CD8-positive, alpha-beta T cell (primary cell): ENCODE measurements at places on chromosomes 7 and 10. TPM values are rescaled to one million over a fixed set of nuclear protein-coding genes. Genes with fewer than 3 reads are reported as not detected.

Gene MOGAT3
- not detected for total RNA-seq

DNA sequence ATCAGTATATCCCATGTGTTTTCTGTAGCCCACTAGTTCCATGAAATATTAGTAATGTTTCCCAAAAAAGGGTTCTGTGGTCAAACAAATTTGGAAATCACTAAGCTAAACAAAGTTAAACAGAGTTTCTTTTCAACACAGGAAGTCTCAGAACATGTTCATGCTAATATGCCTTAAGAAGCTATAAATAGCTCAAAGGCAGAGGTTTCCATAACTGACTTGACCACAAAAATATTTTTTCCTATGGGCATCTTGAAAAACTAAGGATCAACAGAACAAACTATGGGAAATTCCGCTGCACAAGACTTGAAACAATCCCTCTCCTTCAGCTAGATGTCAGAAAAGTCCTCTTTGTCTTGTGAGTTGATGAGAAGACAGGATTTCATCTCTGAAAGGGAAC is 59.7 kb downstream of the SEM1 start:
- DNase-seq = no peak

Gene CWF19L1
- total RNA-seq = 83.7 TPM

DNA sequence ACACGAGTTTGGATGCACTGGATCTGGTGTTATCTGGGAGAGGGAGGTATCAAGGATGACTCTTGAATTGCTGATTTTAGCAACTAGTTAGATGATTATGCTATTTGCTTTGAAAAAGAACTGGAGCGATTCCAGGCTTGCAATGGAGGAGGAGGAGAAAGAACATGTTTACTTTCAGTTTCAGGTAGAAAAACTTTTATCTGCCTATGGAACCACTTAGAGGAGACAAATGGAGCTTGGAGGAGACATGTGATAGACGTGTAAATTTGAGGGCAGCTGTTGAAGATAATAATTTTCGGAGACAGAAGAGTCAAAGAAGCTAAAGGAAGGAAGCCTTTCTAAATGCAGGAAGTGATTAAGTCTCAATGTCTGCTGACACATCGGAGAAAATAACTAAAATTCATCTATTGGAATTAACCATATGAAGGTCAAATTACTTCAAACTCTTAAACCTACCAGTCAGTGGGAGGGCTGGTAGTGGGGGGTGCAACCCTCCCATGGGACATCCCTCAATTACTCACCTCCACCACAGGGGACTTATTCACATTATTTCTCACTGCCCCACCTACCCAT is 56.4 kb upstream of the GNAI1 start:
- no peak for DNase-seq

DNA sequence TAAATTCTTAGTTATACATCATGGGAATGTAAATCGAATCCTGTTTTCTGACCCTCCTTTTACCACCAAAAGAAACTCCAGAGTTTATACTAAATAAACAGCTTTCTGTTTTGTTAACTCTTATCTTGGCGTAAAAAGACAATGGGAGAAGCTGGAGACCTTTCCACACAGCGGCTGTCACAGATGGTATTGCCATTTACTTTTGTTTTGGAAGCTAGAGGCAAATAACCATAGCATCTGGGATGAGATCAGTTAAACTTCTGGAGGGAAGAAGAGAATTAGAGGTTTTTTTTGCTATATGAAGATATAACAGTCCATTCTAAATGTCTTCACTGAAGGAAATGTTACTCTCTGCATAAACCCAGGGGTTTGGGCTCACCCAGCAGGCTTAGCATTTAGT is 258.9 kb downstream of the REEP3 start:
- DNase-seq = no peak

Gene PCDH15
- not detected for total RNA-seq

Gene TASOR2
- 52.7 TPM for total RNA-seq

Gene KCP
- 0.19 TPM for total RNA-seq

DNA sequence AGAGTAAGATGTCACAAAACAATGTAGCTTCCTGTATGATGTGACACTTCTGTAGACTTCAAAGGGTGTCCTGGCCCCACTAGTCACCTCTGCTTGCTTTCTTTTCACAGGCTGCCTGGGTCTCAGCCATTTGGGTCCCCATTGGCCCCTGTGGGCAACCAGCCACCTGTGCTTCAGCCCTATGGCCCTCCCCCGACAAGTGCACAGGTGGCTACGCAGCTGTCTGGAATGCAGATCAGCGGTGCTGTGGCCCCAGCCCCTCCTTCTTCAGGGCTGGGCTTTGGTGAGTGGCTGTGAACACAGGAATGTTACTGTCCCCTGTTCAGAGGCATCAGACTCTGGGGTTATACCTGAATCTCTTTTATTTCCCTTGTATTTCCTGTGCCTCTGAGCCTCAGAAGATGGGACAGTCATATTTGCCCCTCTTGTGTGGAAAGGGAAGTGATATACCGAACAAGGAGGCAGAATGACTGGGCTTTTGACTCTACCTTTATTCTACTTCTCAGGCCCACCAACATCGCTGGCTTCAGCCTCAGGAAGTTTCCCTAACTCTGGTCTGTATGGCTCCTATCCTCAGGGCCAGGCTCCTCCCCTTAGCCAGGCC is 15.4 kb downstream of the SEC24C start:
- peak; percentile 49 for DNase-seq

- DNase-seq = no peak
Measured at GRCh38 chr10:98684019-98684899, 237.5 kb upstream of the HPS1 start.

Gene GALNT17
- not detected for total RNA-seq

GRCh38 chr7:80132594-80132993 is 2.0 kb upstream of the GNAI1 start:
- DNase-seq = no peak

GRCh38 chr7:22109761-22110160 is 164.1 kb upstream of the CDCA7L start:
- DNase-seq = no peak

Gene GDF2
- total RNA-seq = not detected

DNA sequence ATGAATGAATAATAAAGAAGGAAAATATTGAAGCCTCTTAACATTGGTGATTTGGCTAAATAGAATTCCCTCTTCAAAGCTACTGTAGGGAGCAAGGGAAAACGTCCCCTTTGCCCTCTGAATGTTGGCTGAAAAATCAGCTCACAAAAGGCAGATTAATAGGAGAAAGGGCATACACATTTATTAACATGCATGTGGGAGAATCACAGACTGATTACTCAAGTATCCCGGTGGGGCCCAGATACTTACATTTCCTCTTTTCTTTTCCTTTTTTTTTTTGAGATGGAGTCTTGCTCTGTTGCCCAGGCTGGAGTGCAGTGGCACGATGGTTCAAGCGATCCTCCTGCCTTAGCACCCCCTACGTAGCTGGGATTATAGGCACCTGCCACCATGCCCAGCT is 68.5 kb downstream of the HK1 start:
- DNase-seq = no peak

Gene CYP3A7
- total RNA-seq = not detected

Gene GJD4
- total RNA-seq = not detected

Gene VWDE
- 0.86 TPM for total RNA-seq

Gene SPDYE5
- total RNA-seq = 0.25 TPM

DNA sequence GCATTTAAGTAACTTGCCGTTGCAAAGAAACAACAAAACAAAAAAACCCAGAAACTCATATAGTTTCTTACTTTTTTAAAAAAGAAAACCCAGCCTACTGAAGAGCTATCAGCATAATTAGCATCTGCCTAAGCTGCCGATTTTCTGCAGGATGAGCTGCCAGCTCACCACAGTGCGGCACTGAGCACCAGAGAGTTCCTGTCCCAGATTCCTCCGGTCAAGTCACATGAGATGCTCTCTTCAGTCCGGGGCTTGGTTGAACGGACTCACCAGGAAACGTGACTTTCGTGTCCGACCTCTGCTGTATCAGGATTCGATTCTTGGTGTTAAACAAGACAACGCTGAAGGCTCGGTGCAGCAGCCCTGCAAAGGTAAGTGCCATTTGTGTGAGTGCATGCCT is 3.2 kb downstream of the IDI2 start:
- no peak for DNase-seq

Gene NOS3
- 1.1 TPM for total RNA-seq

- DNase-seq = no peak
Measured at GRCh38 chr10:104767745-104768144, 126.7 kb downstream of the SORCS3 start.

Gene ZNF488
- total RNA-seq = not detected

DNA sequence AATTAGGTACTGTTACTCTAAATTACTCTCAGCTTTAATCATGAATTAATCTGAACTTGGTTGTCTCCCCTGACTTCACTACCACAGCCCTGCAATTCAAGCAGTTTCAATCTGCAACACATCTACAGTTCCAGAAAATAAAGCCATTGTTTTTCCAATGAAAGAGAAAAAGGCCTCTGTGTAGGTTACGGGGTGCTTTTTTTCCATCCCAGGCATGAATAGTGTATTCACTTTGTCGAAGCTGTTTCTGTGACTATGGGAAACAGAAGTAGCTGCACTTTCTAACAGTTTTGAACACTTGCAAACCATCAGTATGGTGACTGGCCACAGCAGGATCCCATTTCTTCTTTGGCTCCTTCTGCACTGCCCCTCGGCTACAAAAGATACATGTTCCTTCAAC is 460.2 kb downstream of the GRM8 start:
- no peak for DNase-seq

- DNase-seq = no peak
Measured at GRCh38 chr7:91347290-91347689, 83.1 kb downstream of the FZD1 start.

Gene ZP3
- total RNA-seq = 6.6 TPM
